ENCODE measurements at places on chromosomes 16 and 17.

DNA sequence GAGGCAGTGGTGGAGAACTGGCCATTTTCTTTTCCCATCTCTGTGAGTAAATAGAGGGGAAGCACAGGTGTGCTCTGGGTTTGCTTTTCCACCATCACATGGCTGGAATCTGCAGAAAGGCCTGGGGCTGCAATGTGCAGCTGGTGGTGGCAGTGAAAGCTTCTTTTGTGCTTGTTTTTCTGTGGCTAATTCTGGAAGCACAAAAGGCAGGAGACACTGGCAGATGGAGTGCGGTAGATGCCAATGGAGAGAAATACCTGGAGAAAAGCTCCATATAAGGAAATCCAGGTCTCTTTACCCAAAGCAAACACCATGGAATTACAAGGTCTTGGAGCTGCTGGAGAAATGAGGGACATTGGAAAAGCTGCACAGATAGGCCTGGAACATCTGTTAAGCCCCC, 146.9 kb downstream of the HAPSTR1 start:
- DNase-seq: no peak

DNA sequence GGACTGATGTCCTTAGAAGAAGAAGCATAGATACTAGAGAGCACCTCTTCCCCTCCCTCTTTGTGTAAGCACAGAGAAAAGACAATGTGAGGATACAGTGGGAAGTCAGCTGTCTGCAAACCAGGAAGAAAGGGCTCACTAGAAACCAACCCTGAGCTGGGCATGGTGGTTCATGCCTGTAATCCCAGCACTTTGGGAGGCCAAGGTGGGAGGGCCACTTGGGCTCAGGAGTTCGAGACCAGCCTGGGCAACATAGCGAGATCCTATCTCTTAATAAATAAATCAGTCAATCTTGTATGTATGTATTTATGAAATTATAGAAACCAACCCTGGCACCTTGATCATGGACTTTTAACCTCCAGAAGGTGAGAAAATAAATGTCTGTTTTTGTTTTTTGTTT, 118.3 kb downstream of the NPIPB5 start:
- no peak for DNase-seq

DNA sequence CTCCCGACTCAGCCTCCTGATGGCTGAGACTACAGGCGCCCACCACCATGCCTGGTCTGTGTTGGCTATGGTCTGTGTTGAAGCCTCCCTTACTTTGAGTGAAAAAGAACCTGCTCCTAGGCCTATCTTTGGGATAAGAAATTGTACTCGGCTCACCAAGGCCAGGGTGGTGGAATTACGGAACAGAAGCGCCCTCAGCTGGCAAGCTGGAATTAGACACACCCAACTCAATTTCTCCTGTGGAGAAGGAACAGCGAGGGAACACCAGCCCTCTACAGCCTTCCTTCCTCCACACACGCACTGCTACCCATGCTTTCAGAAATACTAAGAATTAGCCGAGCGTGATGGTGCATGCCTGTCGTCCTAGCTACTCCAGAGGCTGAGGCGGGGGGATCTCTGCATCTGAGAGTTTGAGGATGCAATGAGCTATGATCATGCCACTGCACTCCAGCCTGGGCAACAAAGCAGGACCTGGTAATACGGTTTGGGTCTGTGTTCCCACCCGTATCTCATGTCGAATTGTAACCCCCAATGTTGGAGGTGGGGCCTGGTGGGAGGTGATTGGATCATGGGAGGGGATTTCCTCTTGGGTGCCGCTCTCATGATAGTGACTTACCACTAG, 40.1 kb upstream of the RBBP6 start:
- no peak for DNase-seq

DNA sequence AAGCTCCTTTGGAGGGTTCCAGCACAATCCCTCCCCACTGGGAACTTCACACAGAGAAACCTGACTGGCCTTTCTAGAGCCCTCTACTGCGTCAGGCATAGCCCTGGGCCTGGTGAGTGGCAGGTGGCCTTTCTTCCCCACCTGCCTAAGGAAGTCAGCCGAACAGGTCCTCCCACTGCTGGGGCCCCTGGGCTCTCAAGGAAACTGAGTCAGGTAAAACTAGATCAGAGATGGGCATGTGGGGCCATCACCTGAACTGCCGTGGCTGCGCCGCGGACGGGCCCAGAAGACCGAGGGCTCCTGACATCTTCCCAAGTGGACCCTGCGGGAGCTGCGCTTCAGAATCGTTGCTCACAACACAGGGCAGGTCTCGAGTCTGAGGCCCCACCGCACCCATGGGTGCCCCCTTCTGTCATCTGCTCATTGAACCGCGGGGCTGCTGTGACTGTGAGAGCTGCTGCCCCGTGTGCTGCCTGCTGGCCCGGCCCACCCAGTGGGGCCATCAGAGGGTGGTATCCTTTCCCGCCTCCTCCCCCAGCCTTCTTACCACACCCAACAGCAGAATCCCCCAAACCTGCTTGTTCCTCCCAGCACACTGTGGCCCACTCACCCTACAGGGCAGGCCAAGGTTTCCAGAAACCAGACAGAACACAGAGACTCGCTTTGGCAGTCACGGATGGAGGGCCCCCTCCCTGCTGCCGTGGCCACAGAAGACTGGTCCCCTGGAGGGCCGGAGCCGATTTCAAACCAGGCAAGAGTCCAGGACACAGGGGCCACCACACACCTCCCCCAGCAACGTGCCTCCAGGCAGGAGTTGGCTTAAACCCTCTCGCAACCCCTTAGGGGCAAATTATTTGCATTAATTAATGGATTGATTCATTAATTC, 81.1 kb downstream of the TBC1D16 start:
- DNase-seq: no peak

DNA sequence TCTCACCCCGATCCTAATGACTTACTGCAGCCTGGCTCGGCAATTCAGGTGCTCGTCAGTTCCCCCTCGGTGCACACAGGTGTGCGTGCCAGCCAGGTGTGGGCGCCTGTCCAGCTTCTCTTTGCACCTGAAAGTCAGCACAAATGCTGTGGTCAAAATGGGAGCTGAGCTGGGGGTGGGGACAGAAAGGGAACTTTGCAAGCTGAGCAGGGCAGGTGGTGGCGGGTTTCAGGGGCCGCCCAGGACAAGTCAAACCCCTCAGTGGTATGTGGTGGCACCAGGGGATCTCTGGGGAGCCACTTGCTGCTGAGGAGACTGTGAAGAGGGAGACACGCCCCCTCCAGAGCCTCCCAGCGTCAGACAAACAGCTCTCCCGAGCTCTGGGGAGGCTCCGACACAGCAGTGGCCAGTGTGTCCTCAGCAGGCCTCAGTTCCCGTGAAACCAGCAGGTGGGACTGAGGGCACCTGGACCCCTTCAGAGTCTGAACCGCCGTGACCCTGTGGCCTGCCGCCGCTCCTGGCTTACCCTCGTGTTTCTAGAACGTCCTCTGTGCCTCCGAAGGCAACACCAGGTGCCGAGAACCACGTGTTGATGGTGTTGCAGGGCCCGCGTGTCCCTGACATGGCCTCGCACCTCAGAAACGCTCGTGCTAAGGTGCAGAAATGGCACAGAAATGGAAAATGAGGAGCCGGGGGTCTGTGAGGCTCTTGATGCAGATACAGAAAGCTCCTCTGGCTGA, 233.5 kb upstream of the TNRC6C start:
- DNase-seq: no peak

GRCh38 chr17:46783031-46783593, 35.4 kb downstream of the WNT3 start:
- no peak for DNase-seq

GRCh38 chr16:22075776-22076175, 16.6 kb upstream of the VWA3A start:
- no peak for DNase-seq

DNA sequence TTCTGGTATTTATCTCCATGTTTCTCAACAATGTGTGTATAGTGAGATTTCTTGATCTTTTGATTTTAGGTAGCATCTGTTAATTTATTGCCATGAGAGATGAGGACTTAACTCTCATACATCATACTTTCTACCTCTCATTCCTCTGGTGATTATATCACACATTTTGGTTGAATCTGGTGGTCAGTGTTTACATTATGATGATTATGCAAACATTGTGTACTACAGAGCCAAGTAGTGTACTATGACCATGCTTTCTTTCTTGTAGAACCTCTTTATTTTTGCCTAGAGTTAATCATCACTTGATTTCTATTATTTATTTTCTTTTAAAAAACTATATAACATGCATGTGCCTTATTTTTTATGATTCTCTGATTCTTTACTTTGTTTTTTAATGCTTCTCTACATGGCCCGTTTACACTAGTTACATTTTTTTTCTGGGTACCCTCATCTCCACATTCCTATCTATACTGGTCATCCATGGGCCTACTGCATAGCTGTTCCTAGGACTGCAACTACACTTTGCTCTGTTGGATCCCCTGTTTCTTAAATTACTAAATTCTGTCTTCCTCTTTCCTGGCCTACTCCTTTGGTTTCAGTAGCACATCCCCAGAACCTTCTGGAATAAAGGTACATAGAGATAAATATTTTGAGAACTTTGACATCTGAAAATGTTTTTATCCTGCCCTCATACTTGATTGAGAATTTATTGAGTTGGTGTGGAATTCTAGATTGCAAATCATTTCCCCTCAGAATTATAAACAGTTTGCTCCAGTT, 63.0 kb upstream of the LRRC37A3 start:
- DNase-seq: no peak

GRCh38 chr16:19808061-19808641, 76.5 kb downstream of the GPRC5B start:
- DNase-seq: no peak

DNA sequence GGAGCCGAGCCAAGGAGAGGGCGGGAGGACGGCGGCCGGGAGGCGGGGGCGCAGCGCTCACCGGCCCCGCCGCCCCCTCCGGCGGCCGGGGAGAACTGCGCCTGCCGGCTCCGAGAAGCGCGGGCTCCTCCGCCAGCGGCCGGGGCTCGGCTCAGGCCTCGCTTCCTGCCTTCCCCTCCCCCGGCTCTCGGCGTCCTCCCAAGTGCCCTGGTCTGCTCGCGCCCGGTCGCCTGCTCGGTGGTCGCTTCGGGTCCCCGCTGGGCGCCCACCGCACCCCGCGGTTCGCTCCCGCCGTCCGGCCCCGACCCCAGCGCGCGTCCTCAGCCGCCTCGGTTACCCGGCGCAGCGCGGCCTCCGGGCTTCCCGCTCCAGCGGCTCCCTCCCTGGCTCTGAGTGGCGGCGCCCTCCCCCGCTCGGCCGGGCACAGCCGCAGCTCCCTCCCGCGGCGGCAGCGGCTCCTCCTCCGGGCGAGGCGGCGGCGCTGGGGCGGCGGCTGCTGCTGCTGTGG, 313 bp downstream of the UBTF start:
- DNase-seq: peak; percentile 66

DNA sequence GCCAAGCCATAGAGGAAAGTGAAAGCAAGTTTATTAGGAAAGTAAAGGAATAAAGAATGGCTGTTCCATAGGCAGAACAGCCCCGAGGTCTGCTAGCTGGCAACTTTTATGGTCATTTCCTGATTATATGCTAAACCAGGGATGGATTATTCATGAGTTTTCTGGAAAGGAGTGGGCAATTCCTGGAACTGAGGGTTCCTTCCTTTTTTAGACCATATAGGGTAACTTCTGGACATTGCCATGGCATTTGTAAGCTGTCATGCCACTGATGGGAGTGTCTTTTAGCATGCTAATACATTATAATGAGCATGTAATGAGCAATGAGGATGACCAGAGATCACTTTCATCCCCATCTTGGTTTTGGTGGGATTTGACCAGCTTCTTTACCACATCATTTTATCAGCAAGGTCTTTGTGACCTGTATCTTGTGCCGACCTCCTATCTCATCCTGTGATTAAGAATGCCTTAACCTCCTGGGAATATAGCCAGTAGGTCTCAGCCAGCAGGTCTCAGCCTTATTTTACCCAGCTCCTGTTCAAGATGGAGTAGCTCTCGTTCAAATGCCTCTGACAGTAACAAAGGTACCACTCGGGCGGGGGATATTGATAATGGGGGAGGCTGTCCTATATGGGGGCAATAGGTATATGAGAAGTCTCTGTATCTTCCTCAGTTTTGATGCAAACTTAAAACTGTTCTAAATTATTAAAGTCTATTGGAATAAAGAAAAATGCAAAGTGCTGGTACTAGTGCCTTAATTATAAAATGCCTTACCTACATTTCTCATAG, 38.9 kb upstream of the HELZ start:
- DNase-seq: no peak

- DNase-seq: no peak
These were observed 4.6 kb downstream of the IRF8 start for GRCh38 chr16:85903559-85903958.

GRCh38 chr17:379531-380465, 27.2 kb upstream of the RPH3AL start:
- DNase-seq: no peak

DNA sequence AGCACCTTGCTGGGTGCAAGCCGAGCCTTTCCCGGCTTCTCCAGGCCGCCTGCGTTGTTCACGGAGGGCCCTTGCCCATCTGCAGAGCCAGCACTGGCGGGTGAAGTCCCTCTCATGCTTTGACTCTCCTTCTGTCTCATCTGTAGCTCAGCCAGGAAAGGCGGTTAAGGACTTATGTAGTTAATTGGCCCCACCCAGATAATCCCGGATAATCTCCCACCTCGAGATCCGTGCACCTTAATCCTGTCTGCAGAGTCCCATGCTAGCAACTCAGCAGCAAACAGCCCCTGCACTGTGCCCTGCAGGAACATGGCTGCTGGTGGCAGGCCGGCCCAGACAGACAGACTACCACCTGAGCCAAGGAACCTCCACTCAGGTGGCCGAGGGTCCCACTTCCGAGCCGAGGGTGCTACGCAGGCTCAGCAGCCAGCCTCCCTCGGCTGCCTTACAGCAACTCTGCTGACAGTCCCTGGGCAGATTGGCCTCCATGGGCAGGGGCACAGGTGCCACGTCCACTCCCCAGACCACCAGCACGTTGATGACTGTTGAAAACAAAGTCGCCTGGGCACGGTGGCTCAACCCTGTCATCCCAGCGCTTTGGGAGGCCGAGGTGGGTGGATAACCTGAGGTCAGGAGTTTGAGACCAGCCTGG, 16.9 kb downstream of the RAB40C start:
- DNase-seq: no peak

GRCh38 chr17:21200590-21201297, 13.2 kb downstream of the TMEM11 start:
- DNase-seq: no peak

- no peak for DNase-seq
These were observed 46.2 kb downstream of the MEOX1 start for GRCh38 chr17:43615330-43616028.
